ENCODE measurements at places on chromosomes 13 and 19. TPM values are rescaled to one million over a fixed set of nuclear protein-coding genes. Genes with fewer than 3 reads are reported as not detected.

GRCh38 chr19:27741236-27741635 lies 1471.7 kb downstream of the UQCRFS1 start:
- DNase-seq: no peak

- no peak for DNase-seq
Measured at GRCh38 chr13:45226024-45226423, 25.2 kb upstream of the KCTD4 start.

GRCh38 chr13:53847502-53847901 lies 818.9 kb downstream of the OLFM4 start:
- DNase-seq: no peak

- no peak for DNase-seq
Measured at GRCh38 chr13:35814605-35815011, 316.6 kb downstream of the DCLK1 start.

DNA sequence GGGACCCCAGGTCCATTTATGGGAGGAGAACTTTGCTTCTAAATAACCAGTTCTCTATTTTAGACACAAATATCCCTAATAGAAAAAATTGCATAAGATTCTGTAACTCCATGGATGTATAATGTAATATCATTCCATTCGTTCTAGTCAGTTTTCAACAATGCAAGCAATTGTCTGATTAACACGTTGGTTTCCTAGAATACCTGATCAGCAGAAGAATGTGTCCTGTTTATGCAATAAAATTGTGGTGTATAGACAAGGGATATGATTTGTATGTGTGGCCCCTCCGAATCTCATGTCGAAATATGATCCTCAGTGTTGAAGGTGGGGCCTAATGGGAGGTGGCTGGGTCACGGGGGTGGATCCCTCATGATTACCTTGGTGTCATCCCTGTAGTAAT lies 62.1 kb downstream of the RUBCNL start:
- DNase-seq: no peak

GRCh38 chr19:16207490-16208025 lies 9.8 kb downstream of the AP1M1 start:
- DNase-seq: peak; percentile 67

DNA sequence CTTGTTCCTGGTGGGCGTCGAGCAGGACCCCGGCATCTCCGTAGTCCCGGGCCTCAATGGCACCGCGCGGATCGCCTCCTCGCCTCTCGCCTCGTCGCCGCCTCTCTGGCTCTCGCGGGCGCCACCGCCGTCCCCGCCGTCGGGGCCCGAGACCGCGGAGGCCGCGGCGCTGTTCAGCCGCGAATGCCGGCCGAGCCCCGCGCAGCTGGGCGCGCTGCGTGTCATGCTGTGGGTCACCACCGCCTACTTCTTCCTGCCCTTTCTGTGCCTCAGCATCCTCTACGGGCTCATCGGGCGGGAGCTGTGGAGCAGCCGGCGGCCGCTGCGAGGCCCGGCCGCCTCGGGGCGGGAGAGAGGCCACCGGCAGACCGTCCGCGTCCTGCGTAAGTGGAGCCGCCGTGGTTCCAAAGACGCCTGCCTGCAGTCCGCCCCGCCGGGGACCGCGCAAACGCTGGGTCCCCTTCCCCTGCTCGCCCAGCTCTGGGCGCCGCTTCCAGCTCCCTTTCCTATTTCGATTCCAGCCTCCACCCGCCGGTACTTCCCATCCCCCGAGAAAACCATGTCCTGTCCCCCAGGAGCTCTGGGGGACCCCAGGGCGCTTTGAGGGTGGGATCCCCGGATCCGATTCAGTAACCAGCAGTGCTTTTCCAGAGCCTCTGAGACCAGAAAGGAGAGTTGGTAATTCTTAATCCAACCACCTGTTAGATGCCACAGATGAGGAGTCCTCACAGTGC lies 885 bp downstream of the MLNR start:
- no peak for DNase-seq

DNA sequence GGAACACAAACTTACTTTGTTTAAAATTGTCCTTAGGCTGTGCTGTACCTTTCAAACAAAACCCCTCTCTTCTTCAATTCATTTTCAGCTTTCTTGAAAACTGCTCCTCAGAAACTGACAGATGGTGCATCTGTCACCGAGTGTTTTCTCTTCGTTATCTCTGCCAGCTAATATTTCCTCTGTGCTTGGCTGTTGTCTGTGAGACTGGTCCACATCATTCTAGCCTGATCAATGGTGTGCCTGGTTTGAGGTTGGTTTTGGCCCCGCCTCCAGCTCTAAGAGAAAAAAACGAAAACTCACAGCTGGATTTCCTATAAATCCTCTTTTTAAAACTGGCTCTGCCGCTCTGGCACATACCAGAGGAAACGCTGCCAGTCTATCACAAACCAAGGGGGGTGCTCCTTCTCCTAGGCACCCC lies 79.7 kb downstream of the STARD13 start:
- no peak for DNase-seq

DNA sequence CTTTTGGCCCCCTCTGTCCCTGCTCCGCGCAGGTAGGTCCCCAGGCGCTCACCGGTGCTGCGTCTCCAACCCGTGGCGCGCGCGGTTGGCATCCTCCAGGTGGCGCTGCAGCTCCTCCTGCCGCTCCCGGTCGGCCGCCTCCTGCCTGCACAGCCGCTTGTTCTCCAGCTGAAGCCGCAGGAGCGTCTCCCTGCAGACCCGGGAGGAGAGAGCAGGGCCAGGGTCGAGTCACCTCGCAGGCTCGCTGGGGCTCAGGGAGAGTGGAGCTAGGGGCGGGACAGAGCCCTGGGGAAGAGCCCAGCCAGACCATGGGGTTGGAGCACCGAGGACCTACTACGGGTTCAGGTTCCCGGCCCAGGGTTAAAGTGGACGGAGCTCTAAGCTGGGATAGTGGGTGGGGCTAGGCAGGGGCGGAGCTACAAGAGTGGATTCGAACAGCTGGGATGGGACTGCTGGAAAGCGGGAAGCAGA lies 9.3 kb downstream of the HOOK2 start:
- peak; percentile 85 for DNase-seq

GRCh38 chr13:42073683-42074082 lies 25.2 kb downstream of the DGKH start:
- no peak for DNase-seq

- no peak for DNase-seq
Measured at GRCh38 chr13:29922281-29922821, 71.9 kb upstream of the UBL3 start.

DNA sequence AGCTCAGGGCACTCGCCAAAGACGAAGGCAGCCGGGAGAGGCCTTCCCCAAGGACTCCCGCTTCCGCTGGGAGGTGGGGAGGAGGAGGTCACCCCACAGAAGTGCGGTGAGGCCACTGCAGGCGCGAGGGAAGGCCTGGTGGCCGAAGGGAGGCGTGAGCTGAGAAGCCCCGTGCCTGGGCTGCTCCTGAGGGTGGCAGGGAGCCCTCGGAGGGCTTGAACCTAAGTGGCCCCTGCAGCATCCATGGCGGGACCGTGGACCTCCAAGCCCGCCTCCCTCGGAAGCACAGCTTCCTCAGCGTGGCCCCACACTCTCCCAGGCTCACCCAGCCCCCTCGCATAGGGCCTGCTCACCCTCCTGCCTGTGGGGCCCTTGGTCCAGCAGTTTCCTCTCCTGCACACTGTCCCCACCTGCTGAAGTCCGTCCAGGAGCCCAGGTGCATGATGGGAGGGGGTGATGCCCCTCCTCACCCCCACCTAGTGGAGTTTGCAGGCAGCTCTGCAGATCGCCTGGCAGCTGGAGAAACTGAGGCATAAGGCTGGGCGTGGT lies 25.9 kb downstream of the EFNA2 start:
- no peak for DNase-seq

- DNase-seq: no peak
Measured at GRCh38 chr13:28582892-28583240, 76.1 kb upstream of the POMP start.

- DNase-seq: no peak
Measured at GRCh38 chr13:80988391-80989151, 647.6 kb upstream of the SPRY2 start.

GRCh38 chr13:51583469-51583874 lies 790 bp upstream of the WDFY2 start:
- no peak for DNase-seq

DNA sequence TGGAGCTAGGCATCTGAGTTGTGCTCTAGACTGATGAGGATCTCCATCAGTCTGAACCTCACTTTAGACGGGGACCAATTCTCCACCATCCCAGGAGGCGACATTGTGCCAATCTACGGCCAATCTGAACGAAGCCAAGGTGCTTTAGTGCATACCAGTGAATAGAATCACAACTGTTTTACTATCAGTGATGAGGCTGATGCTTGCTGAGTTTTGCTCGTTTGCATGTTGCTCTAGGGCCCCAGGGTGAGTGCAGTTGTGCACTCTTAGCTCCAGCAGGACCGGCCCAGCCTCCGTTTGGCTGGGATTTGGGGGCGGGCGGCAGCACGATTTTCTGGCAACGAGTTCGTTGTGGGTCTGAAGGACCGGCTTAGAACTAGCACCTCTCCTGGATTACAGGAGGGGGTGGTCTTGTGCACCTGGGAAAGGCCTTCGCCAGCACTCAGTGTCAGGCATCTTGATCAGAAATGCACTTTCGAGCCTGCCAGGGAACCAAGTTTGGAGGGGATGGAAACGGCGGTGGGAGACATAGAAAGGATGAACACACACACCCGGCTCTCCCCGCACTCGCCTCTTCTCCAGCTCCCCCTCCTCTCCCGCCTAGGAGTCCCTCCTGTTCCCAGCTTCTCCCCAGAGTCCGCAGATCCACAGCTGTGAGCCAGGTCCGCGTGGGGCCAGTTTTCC lies 4.4 kb downstream of the GSX1 start:
- DNase-seq: no peak

DNA sequence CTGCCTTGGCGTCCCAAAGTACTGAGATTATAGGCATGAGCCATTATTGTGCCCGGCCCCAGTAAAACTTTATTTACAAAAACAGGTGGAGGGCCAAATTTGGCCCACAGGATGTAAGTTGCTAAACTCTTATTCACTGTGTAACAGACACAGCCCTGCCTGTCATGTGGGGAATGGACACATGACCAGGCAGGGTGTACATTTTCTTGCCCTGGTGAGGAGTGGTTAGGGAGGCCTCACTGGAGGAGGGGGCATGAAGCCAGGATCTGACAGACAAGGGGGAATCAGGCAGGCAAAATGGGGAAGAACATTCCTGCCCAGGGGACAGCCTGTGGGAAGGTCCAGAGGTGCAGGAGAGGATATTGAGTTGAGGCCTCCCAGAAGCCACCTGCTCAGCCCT lies 7.4 kb upstream of the PGLS start:
- no peak for DNase-seq

GRCh38 chr13:80523134-80523533 lies 182.2 kb upstream of the SPRY2 start:
- DNase-seq: no peak

GRCh38 chr13:44422755-44423643 lies 49.4 kb downstream of the SERP2 start:
- DNase-seq: peak; percentile 76

DNA sequence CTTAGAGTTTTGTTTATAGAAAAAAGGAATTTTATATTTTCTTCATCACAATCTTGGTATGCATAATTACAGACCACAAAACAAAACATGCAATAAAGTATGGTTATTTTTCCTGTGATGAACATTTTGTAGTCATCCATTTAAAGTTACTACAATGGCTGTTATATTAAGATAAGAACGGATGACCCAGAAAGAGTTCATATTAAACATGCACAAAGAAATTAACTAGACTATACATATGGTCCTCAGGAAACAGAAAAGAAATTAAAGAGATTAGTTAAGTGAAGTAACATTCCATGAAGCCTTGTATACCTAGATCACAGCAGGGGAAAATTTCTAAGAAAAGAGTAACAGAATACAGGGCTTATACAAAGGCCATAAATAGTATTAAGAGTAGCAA lies 36.8 kb downstream of the RBM26 start:
- no peak for DNase-seq

DNA sequence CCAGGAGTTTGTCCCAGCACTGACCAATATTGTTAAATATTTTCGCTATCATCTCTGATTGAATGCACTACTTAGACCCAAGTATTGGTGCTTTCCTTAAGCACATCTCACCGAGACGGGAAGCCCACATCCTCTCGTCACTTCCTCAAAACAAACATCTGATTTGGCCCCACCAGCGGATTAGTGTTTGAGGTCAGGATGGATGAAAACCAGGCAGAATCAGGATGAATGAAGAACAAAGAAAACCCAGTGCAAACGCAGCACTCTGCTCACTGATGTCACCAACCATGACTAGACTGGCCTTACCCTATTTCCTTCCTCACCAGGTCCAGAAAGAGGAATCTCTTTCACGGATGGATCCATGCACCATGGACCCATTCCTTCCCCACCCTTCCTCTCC lies 6.0 kb downstream of the PLAUR start:
- DNase-seq: peak; percentile 64

DNA sequence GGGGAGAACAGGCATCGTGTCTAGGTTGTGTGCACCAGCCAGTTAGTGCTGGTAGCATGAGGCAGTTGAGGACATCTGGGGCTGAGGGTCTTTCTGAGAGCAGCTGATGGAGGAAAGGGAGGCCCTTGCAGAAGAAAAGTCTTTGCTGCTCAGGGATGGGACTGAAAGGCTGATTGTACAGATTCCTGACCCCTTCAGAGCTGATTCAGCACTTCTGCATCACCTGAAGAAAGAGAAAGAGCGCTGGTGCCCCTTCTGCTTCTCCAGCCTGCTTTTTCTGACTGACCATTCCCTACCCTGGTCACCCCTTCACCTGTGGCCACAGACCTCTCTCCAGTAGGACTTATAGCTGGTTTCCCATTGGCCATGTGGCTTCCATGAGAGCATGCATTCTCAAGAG lies 476.2 kb downstream of the TSHZ3 start:
- DNase-seq: no peak

DNA sequence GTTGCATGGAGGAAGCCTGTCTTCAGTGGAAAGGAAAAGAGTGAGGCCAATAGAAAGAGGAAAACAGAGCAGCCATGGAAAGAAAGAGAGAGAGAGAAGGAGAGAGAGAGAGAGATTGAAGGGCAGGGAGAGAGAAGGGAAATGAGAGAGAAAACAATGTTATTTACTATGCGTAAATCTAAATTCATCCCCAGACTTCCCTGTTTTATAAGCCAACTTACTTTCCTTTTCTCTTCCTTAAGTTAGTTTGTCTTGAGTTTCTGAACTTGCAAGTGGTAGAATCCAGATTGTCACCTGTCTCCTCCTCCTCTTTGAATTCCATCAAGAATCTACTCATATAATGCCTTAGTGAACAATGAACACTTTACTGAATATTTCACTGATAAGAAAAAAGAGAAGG lies 16.8 kb upstream of the RCBTB2 start:
- DNase-seq: no peak

- DNase-seq: no peak
Measured at GRCh38 chr19:2982561-2982960, 5.2 kb downstream of the TLE6 start.

Gene SIGLEC10
- 4.0 TPM for total RNA-seq

Gene GALP
- not detected for total RNA-seq

Gene GRK1
- total RNA-seq: not detected

Gene IGFLR1
- 14.9 TPM for total RNA-seq

Gene ZNF763
- 1.9 TPM for total RNA-seq

Gene MPND
- total RNA-seq: 14.3 TPM

Gene CNFN
- not detected for total RNA-seq

Gene SMIM17
- total RNA-seq: 0.81 TPM

Gene CYP4F12
- total RNA-seq: 3.1 TPM

Data from aorta (tissue), 5 donors.